ENCODE measurements at places on chromosomes 5 and 9.

DNA sequence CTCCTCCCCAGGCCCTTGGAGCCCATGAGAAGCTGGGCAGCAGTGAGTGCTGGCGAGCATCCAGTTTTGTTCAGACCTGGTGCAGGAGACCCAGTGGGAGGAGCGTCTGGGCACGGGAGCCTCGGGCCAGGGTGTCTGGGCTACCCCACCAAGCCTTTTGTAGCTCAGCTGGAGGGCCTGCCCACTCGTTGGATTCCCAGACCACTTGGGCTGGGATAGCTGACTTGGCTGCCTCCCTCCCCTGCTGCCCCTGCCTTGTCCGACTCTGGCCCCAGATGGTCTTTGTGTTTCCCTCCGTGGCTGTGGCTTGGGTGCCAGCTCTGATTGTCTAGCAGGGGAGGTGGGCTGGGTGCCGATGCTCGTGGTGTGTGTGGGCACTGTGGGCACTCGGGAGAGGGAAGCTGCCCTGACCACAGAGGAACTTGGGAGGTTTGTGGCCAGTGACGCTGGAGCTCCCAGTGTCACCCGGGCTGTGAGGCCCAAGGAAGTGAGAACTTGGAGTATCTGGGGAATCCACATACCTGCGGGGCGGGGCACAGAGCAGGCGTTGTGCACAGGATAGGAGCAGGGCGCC, 47.3 kb downstream of the WNK2 start:
- peak; percentile 11 for DNase-seq

DNA sequence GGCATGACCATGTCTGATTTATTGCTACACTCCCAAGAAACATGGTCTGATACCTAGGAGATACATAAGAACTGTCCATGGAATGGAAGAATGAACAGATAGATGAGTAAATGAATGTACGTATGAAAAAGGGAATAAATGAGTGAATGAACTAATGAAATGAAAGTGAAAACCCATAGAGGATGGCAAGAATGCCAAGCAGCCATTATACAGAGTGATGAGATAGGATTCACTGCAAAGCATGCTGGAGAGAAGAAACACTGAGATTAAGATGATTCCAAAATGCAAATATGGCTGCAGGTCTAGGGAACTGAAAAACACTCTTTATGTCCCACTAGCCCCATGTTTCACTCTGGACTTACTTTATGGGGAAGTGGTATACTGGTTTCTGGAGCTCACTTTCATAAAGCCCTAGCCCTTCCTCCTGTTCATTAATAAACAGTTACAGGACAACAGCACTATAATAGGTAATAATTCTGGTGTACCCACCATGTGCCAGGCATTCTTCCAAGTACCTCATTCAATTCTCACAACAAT, 170.3 kb upstream of the RAD23B start:
- no peak for DNase-seq

GRCh38 chr5:11984196-11984595, 80.0 kb upstream of the CTNND2 start:
- no peak for DNase-seq

- DNase-seq, result no peak
Observed at GRCh38 chr5:165108809-165109208, 1603.4 kb downstream of the MAT2B start.

- DNase-seq, result no peak
Observed at GRCh38 chr5:133863857-133864585, 104.4 kb downstream of the C5orf15 start.

DNA sequence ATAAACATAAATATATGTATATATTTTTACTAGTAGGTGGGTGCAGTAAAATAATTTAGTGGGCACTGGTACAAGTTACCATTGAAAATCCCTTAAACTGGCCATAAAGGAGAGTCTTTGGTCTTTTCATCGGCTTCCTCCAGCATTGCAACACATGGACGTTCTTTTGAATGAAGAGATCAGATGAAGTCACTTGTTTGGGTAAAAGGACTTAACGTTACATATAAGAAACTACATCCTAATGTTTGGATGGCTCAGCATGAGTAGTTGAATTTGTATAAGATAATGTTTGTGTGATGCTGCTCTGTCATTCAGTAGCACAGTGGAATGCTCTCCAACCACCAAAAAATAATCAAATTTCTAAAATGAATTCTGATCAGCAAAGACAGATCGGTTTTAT, 31.6 kb downstream of the AFAP1L1 start:
- no peak for DNase-seq
